Activated T-helper 1 cell treated with Interleukin-2 at 50 U/mL for 16 hours (primary cell): ENCODE measurements at places on chromosomes 4 and X.

DNA sequence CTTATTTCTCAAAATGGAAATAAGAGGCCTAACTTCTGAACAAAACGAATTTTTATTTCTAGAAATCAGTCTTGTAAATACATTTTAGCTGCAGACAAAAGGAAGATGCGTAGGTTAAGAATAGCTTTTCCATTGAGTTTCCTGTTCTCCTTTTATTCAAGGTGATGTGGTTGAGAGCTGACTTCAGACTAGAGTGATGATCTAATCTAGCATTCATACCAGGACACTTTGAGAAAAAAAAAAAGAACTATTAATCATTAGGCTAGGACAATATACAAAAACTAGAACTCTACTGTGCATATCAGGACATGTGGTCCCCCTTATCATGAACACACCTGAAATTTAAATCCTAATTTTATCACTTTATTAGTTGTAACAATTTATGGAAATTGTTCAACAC is 884.5 kb upstream of the EPHA5 start:
- no peak for DNase-seq

DNA sequence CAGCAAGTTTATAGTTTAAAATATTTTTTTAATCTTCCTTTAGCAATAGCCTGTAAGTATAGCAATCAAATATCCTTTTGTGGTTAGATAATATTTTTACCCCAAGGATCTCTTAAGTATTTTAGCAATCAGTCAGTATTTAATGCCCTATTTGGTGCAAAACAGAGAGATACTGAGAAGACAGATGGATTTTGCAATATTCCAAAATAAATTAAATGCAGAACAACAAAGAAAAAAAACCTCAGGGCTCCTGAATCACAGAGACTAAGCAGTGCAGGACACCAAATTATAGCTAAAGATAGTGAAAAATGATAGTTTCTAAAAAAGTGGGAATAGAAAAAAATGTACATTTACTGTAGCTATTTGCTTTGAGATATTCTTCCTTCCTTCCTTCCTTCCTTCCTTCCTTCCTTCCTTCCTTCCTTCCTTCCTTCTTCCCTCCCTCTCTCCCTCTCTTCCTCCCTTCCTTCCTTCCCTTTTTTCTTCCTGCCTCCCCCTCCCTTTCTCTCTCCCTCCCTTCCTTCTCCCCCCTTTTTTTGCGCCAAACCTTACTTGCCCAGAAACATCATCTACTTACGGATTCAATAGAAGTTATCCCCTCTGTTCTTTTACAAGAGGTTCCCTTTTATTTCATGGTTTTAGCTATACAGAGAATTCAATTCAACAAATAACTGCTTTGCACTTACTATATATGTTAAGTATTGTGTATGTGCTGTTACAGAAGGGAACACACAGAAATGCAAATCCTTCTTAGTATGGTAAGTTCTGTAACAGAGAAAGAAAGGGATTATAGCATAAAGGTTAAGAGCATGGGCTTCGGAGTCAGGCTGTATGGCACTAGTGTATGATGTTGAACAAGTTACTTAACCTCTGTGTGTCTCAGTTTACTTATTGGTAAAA is 219.0 kb downstream of the CPE start:
- DNase-seq: no peak

- DNase-seq: no peak
Measured at GRCh38 chr4:89352541-89352940, 44.9 kb upstream of the GPRIN3 start.

DNA sequence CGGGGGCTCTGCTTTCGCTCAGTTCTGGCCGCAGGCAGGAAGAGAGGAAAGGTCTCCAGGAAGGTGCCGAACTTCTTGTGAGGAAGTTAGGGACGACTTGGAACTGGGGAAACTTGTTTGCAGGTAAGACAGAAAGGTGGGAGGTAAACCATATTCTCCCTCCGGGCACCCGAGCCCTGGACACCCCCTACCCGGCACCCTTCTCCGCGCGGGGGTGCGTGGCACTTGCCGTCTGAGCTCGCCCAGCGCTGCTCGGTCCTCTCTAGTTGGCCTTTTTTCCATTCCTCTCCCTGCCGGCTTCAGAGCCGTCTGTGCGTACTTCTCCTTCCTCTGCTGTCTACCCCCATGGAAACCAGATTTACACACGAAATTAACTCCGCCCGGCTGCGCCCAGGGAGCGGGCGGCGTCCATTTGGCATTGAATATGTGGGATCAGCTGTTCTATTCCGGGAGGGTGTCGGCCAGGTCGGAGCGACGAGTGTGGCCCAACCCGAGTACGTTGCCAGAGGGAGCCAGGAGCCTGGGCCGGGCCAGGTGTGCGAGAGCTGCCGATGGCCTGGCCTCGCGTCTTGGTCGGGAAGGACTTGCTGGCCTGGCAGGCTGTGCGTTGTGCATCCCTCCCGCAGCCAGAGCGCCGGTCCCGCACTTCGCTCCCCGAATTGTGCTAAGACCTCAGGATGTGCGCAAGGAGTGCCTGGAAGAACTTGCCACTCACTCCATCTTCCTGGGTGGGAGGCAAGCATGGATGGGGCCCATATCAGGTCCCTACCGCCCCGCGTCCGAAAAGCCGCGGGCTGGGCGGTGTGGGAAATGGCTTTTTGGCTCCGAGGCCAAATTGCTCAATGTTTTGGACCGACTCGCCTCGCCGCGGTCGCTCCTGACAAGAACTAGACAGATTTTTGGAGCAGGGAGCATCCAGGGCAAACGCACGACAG is 1.7 kb downstream of the PDGFRA start:
- DNase-seq: no peak

- DNase-seq: no peak
Measured at GRCh38 chr4:114599903-114600552, 1.4 kb downstream of the UGT8 start.

- no peak for DNase-seq
Measured at GRCh38 chr4:177091515-177091914, 218.2 kb upstream of the NEIL3 start.

DNA sequence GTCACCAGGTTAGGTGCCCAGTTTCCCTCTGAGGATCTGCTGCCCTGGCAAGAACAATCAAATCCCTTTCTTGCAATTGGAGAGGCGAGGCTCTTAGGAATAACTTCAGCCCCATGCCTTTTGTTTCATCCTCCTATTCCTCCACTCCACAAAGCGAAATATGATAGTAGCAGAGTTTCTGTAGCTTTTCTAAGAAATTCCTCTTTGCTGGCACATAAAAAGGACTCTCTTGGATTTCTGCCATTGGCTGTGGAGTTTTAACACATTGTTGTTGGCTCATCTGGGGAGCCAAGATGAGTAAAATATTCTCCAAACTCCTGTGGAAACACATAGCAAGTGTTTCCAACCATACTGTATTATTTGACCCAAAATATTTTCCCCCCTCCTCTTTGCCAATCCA is 11.0 kb upstream of the ADGRG2 start:
- no peak for DNase-seq

- DNase-seq: no peak
Measured at GRCh38 chr4:6299875-6300274, 30.2 kb downstream of the WFS1 start.

DNA sequence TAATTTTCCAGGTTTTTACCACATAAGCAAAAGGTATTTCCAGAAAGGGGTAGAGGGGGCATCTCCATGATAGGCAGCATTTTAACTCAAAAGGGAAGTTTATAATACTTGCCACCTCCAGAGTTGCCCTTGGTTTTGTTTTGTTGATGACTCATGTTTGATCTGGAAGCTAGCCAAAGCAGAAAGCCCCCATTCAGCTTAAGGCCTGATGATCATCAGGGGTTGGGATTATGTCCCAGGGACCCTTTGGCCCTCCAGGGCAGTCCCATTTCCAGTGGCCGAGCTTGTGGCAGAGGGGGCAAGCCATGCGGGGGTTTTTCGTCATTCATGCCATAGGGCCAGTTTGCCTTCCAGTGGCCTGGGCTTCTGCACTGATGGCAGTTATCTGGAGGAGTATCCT is 143.0 kb upstream of the PLAC1 start:
- no peak for DNase-seq

DNA sequence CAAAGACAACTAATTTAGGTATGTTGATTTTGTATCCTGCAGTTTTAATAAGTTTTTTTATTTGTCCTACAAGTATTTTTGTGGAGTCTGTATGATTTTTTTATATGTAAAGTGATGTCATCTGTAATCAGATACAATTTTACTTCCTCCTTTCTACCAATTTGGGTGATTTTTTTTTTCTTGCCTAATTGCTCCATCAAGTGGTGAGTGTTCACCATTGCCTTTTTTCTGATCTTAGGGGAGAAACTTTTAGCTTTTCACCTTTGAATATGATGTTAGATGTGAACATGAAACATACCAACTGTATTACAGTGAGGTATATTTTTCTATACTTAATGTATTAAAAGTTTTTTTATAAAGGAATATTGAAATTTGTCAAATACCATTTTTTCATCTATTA is 362.3 kb downstream of the PABPC4L start:
- no peak for DNase-seq

- no peak for DNase-seq
Measured at GRCh38 chr4:119087121-119087520, 48.5 kb upstream of the MYOZ2 start.

- no peak for DNase-seq
Measured at GRCh38 chrX:94961730-94962129, 1287.7 kb downstream of the FAM133A start.

DNA sequence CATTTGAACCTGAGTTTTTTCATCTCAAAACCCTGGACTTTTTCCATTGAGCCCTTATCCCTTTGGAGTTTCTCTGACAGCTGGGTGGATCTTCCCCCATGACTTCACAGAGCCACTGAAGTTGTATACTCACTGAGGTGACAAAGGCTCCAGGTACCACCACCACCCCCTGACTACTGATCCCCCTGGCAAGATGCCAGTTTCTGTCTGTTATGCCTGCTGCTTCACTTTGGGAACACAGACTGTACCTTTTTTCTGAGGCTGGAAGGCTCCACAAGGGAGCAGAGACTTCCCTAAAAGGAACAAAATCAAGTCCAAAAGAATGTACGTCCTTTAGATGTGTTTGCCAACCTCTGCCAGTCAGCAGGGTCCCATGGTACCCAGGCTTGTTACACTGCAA is 160.3 kb upstream of the JADE1 start:
- DNase-seq: no peak

DNA sequence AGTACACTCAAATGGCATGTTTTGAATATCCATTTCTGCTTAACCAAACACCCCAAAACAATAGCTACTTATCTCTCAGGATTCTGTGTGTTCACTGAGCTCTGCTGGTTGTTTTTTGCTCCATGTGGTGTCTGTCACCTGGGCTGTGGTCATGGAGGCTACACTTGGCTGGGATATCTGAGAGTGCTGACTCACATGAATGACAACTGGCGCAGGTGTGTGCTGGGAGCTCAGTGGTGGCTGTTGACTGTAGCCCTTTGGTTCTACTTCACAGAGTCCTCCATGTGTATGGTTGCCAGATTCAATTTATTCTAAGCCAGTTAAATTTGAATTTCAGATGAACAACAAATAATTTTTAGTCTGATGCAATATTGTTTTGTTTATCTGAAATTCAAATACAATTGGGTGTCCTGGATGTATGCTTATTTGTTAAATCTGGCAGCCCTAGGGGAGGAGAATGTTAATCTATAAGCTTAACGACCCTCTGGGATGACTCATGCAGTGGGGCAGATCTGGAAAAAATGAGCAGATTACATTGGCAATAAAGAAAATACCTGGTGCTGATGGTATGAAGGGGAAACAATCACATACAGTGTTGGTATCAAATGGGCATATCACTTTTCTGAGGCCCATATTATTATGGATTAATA is 28.2 kb upstream of the TCEAL4 start:
- no peak for DNase-seq

- no peak for DNase-seq
Measured at GRCh38 chr4:94416335-94416734, 35.4 kb upstream of the PDLIM5 start.

- no peak for DNase-seq
Measured at GRCh38 chrX:101759000-101759399, 99.3 kb upstream of the ARMCX2 start.
